Renal cortex interstitium (tissue), 15 donors: ENCODE measurements at places on chromosomes 5 and 9. TPM values are rescaled to one million over a fixed set of nuclear protein-coding genes. Genes with fewer than 3 reads are reported as not detected.

SAXO1 gene
- 0.09 TPM for polyA plus RNA-seq

PCDHB12 gene
- polyA plus RNA-seq, result 5.0 TPM

IL5 gene
- not detected for polyA plus RNA-seq

LVRN gene
- 1.0 TPM for polyA plus RNA-seq

IRX4 gene
- 0.61 TPM for polyA plus RNA-seq

PIP5KL1 gene
- polyA plus RNA-seq, result 1.7 TPM

LCN2 gene
- polyA plus RNA-seq, result 1.2 TPM

NEURL1B gene
- polyA plus RNA-seq, result 14.8 TPM

TSPAN17 gene
- polyA plus RNA-seq, result 32.8 TPM

FSTL4 gene
- 0.42 TPM for polyA plus RNA-seq

ZDHHC11 gene
- 11.8 TPM for polyA plus RNA-seq

SNCB gene
- not detected for polyA plus RNA-seq

FAM169A gene
- 19.5 TPM for polyA plus RNA-seq

SNCAIP gene
- polyA plus RNA-seq, result 24.7 TPM

PROB1 gene
- 2.4 TPM for polyA plus RNA-seq

TRIM14 gene
- polyA plus RNA-seq, result 7.5 TPM

PCDHGA12 gene
- 1.5 TPM for polyA plus RNA-seq

SARDH gene
- polyA plus RNA-seq, result 13.3 TPM

EGFL7 gene
- 43.8 TPM for polyA plus RNA-seq

SLIT3 gene
- 49.7 TPM for polyA plus RNA-seq

MAP1B gene
- 13.6 TPM for polyA plus RNA-seq

MEGF9 gene
- polyA plus RNA-seq, result 15.2 TPM

SOWAHA gene
- polyA plus RNA-seq, result 3.0 TPM

TERT gene
- 0.36 TPM for polyA plus RNA-seq

POU5F2 gene
- 0.08 TPM for polyA plus RNA-seq

NIM1K gene
- polyA plus RNA-seq, result 0.58 TPM

NMUR2 gene
- polyA plus RNA-seq, result 0.09 TPM

IFNA2 gene
- not detected for polyA plus RNA-seq

ISL1 gene
- not detected for polyA plus RNA-seq

SERINC5 gene
- 55.5 TPM for polyA plus RNA-seq

ADCY2 gene
- polyA plus RNA-seq, result 6.3 TPM

CEL gene
- 4.8 TPM for polyA plus RNA-seq

FOCAD gene
- 29.8 TPM for polyA plus RNA-seq

SLC6A3 gene
- polyA plus RNA-seq, result 0.24 TPM

CDH9 gene
- polyA plus RNA-seq, result 11.9 TPM

RNF183 gene
- 10.7 TPM for polyA plus RNA-seq

SPINK14 gene
- polyA plus RNA-seq, result not detected

LCN15 gene
- polyA plus RNA-seq, result 0.16 TPM

GFPT2 gene
- polyA plus RNA-seq, result 5.3 TPM
